ENCODE measurements at places on chromosomes 16 and 17.

DNA sequence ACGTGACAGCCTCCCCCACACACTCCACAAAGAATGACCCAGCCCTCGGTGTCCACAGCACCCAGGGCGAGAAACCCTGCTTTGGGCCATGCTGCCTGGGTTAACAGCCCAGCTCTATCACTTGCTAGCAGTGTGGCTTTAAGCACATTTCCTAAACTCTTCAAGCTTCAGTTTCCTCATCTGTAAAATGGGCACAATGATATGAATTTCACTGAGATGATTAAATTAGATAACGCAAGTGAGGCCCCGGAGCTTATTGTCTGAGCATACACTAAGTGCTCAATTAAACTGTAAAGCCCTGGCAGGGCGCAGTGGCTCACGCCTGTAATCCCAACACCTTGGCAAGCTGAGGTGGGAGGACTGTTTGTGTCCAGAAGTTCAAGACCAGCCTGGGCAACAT lies 79.4 kb downstream of the LITAF start:
- no peak for DNase-seq

DNA sequence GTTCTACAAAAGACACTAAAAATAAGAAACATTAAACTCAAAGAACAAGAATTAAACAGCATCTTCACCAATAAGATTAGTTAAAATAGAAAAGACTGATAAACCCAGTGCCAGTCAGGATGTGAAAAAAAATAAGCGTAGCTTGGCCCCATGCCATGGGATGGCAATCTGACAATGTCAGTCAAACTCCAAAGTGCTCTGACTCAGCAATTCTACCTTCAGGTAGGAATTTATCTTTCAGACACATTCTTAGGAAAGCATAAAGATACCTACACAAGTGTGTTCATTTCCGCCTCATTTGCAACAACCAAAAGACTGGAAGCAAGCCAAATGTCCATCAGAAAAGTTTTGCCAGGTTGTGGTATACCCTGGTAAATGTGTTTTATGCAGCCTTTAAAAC lies 9.1 kb upstream of the MPO start:
- DNase-seq: no peak

DNA sequence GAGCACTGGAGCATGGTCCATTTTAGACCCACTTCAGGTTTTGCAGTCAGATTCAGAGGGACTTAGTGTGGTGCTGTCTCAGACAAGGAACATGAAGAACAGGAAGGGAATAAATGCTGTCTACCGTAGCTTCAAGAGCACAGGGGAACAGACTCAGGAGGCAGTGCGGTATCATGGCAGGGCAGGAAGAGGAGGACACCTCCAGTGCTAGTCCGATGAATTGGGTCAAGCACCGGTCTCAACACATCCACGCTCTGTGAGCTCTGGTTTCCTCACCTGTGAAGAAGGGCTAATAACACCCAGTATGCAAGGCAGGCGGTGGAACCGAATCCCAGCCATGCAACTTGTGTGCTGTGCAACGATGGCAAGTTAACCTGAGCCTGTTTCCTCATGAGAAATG lies 3.6 kb upstream of the ANKFY1 start:
- DNase-seq: no peak

DNA sequence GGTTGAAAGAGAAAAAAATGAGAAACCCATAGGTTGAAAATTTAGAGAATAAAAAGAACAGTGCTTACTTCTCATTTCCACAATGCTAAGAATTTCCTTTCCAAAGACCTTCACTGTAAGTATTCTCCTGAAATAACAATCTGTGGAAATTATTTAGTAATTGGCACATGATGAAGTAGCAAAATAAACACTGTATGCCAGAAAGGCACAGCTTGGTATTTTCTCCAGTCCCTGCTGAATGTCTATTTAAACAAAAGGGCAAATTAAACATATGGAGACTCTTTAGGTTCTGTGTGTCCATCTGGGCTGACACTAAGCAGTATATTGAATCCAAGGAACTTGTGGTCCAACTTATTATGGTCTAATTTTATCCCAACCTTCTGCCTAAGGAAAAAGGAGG lies 46.1 kb downstream of the CHCT1 start:
- DNase-seq: no peak

- no peak for DNase-seq
These were observed 25.9 kb downstream of the OGFOD1 start for GRCh38 chr16:56477096-56477878.

DNA sequence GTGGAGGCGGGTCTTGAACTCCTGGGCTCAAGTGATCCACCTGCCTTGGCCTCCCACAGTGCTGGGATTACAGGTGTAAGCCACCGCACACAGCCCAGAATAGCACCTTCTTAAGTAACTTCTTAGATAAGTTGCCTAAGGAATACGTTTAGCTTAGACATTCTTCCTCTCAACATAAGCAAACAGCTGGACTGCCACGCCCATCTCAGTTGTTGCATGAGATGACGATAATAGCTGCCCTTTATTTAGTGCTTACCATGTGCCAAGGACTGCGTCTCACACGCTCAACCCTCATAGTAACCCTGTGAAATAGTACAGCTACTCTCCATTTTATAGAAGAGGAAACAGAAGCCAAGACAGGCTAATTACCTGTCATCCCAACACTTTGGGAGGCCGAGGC lies 11.8 kb downstream of the HASPIN start:
- no peak for DNase-seq

- DNase-seq: no peak
These were observed 25.0 kb downstream of the CCDC40 start for GRCh38 chr17:80061421-80061820.

GRCh38 chr16:695355-696089 lies 5.3 kb upstream of the WDR24 start:
- peak; percentile 89 for DNase-seq

DNA sequence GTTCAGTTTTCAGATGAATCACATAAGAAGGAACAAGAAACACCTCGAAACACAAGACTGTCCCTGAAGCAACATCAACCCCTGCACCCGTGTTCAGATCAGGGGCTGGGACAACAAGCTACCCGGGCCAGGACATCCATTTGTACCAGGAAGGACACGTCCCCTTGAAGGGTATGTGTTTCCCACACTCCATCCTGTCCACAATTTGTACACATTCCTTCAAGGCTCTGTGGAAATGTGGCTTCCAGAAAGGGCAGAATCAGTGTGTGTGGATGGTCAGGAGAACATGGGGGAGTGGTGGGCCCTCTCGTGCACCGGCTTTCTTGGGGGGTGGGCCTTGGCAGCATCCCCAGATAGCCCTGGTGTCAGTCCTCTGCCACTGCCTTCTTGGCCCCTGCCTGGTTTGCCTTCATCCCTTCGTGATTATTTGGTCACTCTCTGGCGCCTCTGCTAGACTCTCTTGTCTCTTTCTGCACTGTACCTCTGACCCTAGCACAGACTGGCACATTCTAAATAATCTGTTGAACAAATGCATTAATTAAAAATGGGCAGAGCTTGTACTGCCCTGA lies 10.3 kb downstream of the KIFC3 start:
- DNase-seq: no peak

- DNase-seq: no peak
These were observed 1.8 kb downstream of the SSTR5 start for GRCh38 chr16:1074379-1074649.

DNA sequence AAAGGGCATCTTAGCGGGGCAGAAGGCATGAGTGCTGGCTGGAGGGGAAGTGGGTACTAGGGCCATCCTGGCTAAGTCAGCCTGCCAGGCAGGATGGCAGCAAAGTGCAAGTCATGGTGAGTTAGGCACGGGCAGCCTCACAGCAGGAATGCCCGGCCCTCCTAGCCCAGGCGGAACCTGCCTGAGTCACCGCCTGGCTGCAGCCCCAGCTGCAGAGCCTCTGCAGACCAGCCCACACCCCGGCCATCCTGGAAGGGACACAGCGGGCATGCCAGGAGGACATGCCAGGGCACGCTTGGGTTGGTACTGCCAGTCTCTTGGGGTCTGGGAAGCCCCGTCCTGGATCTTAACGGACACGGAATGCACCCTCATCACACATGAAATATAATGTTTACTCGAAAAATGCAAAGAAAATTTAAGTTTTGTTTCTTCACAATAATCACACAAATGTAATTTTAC lies 5.0 kb upstream of the ALDH3A1 start:
- no peak for DNase-seq

DNA sequence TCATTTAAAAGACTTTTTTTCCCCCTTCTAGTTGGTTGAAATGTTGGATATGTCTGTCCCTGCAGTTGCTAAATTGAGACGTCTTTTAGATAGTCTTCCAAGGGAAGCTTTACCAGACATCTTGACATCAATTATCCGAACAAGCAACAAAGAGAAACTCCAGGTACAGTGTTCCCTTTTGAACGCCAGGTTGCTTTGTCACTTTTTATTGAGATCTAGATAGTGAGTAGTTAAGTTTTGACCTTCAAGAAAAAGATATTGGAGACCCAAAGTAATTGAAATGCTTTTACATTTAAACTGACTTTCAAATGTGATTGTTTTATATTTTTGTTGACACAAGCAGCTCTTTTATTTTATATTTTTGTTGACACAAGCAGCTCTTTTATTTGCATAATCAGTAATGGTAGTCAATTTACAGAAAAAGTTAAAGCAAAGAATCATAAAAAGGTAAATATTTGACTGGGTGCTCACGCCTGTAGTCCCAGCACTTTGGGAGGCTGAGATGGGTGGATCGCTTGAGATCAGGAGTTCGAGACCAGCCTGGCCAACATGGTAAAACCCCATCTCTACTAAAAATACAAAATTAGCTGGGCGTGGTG lies 9.3 kb upstream of the ABCC11 start:
- DNase-seq: no peak

DNA sequence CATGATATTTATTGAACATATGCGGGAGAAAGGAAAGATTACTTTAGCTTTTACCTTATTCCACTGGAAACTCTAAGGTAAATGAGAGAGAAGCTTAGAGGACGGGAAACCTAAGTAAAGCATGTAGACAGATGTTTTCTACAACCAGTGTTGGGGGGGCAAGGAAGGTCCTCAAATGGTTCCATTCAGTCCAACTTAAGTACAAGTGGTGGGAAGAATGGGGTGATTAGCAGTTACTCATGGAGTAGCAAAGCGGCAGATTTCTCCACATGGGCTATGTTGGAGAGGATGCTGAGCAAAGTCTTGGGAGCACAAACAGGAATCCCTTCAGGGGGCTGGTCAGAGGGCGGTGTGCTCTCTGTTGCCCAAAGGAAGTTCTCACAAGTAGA lies 78.6 kb downstream of the YPEL2 start:
- no peak for DNase-seq

DNA sequence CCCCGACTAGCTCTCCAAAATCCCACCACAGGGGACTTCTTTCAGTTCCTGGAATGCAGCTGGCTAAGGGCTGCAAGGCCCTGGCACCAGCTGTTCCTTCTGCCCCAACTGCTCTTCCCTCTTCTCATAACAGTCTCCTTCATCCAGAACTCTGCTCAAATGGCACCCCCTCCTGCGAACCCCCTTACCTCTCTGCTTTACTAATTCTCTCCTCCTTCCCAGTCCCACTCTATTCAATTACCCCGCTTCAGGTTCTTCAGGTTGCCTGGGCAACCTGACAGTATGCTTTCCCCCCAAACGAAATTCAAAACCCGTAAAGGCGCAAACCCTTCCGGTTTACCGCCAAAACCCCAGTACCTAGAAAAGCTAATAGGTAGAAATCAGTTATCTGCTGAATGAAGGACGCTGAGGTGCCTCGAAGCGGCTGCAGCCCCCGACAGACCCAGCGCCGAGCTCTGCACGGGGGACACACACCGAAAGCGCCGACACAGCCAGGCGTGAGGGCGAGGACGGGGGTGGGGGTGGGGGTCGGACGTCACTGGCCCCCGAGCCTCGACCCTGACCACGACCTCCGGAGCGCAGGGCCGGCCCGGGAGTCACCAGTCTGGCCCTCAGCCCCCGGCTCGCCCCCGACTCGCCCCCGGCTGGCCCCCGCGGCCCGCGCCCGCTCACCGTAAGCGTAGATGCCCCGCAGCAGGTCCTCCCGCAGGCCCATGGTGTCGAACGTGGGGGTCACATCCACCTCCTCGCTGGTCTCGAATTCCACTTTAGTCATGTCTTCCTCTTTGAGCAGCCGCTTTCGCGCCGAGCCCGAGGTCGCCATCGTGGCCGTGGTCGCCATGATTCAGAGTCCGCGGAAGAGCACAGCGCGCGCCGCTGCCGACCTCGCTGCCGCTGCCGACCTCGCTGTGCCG lies 550 bp downstream of the EIF4A3 start:
- DNase-seq: peak; percentile 62

- no peak for DNase-seq
These were observed 23.9 kb upstream of the C1QTNF8 start for GRCh38 chr16:1119766-1120576.

DNA sequence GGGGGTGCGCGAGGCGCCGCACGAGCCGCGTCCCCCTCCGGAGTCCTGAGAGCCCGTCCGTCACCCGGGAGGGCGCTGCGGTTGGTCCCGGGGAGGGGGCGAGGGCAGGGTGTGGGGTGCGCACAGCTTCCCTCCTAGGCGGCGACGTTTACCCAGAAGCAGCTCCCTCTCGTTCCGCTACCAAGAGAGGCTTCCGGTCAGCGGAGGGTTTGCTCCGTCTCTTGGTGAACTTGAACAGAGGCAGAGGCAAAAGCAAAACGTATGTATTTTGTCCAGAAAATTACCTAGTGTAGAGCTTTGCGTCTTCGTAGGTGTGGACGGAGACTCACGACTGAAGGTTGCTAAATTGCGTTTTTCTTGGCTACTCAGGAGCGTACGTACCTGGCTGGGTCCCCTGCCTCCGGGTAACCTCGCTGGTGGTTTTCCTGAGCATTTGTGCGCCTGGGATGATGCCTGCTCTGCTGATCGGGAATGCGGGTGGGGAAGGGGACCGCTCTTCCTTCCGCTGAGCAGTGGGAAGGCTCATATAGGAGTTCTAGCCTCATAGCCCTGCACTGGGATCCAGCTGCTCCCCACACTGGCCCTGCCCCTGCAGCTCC lies 833 bp downstream of the WSCD1 start:
- peak; percentile 53 for DNase-seq

GRCh38 chr17:75518201-75518600 lies 1.9 kb downstream of the TSEN54 start:
- peak; percentile 71 for DNase-seq

DNA sequence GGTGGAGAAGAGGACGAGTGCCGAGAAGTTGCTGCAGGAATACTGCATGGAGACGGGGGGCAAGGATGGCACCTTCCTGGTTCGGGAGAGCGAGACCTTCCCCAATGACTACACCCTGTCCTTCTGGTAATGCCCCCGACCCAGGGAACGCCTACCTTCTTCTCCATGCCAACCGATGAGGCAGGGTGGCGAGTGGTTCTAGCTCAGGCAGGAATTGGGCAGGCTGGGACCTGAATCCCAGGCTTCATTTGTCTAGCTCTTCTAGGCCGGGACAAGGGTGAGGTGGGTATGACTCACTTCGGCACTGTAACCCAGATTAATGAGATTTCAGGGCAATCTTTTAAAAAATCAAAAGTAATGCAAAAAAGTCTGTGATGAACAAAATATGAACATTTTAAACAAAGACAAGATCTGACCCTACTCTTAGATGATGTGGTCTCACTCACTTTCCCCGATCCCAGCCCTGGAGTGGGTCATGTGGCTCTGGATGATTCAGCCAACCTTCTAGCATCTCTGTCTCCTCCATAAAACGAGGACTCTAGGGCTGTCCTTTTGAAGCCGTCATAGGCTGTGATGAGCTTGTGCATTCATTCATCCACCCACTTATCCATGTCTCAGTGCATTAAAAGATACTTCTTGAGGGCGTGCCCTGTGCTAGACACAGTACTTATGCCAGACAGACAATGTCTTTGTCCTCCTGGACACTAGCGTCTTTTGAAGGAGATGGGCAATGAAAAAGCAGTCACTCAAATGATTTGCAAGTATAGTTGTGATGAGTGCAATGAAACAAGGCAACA lies 102.6 kb downstream of the SDR42E1 start:
- no peak for DNase-seq

Measured in GM20000 (cell line).